Activated CD4-positive, alpha-beta T cell treated with anti-CD3 and anti-CD28 coated beads, Interleukin-2, amount 10 ng/mL, durations not matched to agents 24 days and 14 days (primary cell): ENCODE measurements at places on chromosomes 6 and 20. TPM values are rescaled to one million over a fixed set of nuclear protein-coding genes. Genes with fewer than 3 reads are reported as not detected.

Gene SEMG1
- total RNA-seq: not detected in 2 replicates

Gene TPBG
- not detected in 2 replicates for total RNA-seq

Gene LAMA2
- total RNA-seq: 0.47 and 0.64 TPM in 2 replicates

Gene CCDC170
- total RNA-seq: not detected in 2 replicates

Gene ADAT2
- 46.0 and 47.7 TPM in 2 replicates for total RNA-seq

Gene OSTM1
- 14.6 and 16.8 TPM in 2 replicates for total RNA-seq

Gene SYNGAP1
- 41.5 and 44.6 TPM in 2 replicates for total RNA-seq

Gene BPIFB1
- not detected in 2 replicates for total RNA-seq

Gene ARHGAP40
- not detected in 2 replicates for total RNA-seq

Gene TGM6
- not detected in 2 replicates for total RNA-seq

Gene C6orf58
- total RNA-seq: not detected in 2 replicates

Gene EFCAB8
- 0.33 and 0.54 TPM in 2 replicates for total RNA-seq

Gene STK35
- total RNA-seq: 21.4 and 23.0 TPM in 2 replicates

Gene TFAP2A
- not detected in 2 replicates for total RNA-seq

Gene FILIP1
- not detected in 2 replicates for total RNA-seq

Gene KHDC1L
- total RNA-seq: not detected in 2 replicates

Gene PANK2
- 45.4 and 52.2 TPM in 2 replicates for total RNA-seq

Gene SCP2D1
- not detected in 2 replicates for total RNA-seq

Gene LST1
- 42.6 and 46.4 TPM in 2 replicates for total RNA-seq

Gene LAMA4
- total RNA-seq: not detected in 2 replicates

Gene XKR7
- total RNA-seq: not detected in 2 replicates

Gene MRPS18A
- total RNA-seq: 47.4 and 50.1 TPM in 2 replicates

Gene RIPPLY2
- not detected in 2 replicates for total RNA-seq

Gene BMP5
- not detected in 2 replicates for total RNA-seq

Gene RSPH9
- total RNA-seq: not detected in 2 replicates

Gene ZSCAN31
- 0.54 and 0.79 TPM in 2 replicates for total RNA-seq

Gene ZSCAN16
- total RNA-seq: 3.0 and 4.0 TPM in 2 replicates

Gene ADGRG6
- not detected in 2 replicates for total RNA-seq

Gene SEL1L2
- total RNA-seq: not detected in 2 replicates

Gene GLP1R
- 0.09 TPM in 2 replicates for total RNA-seq

Gene FAM209B
- total RNA-seq: 1.3 and 1.5 TPM in 2 replicates

Gene SLPI
- not detected in 2 replicates for total RNA-seq

Gene TSPO2
- total RNA-seq: not detected in 2 replicates

Gene PSORS1C2
- not detected in 2 replicates for total RNA-seq

Gene ARFGEF3
- total RNA-seq: 0.47 TPM in 2 replicates

Gene SLC32A1
- not detected in 2 replicates for total RNA-seq

Gene PRIM2
- total RNA-seq: 37.5 and 41.3 TPM in 2 replicates

Gene JPH2
- total RNA-seq: 0.05 TPM in 1 of 2 replicates, not detected in the other

Gene LY86
- 1.2 TPM in 2 replicates for total RNA-seq

Gene CAP2
- not detected in 2 replicates for total RNA-seq

Gene CST2
- not detected in 2 replicates for total RNA-seq

Gene MUC22
- not detected in 2 replicates for total RNA-seq

Gene POM121L2
- not detected in 2 replicates for total RNA-seq

Gene SPATA25
- total RNA-seq: 0.47 and 1.8 TPM in 2 replicates

Gene GPR6
- total RNA-seq: not detected in 2 replicates

Gene RIPOR3
- total RNA-seq: not detected in 2 replicates

Gene MACROD2
- not detected in 2 replicates for total RNA-seq

Gene SIM1
- not detected in 2 replicates for total RNA-seq

Gene CST5
- not detected in 2 replicates for total RNA-seq

Gene ACSS1
- total RNA-seq: 13.0 and 13.5 TPM in 2 replicates

Gene PHIP
- total RNA-seq: 33.9 and 34.1 TPM in 2 replicates

Gene LPA
- total RNA-seq: not detected in 2 replicates
